ENCODE measurements at places on chromosomes 6 and 20. TPM values are rescaled to one million over a fixed set of nuclear protein-coding genes. Genes with fewer than 3 reads are reported as not detected.

DNA sequence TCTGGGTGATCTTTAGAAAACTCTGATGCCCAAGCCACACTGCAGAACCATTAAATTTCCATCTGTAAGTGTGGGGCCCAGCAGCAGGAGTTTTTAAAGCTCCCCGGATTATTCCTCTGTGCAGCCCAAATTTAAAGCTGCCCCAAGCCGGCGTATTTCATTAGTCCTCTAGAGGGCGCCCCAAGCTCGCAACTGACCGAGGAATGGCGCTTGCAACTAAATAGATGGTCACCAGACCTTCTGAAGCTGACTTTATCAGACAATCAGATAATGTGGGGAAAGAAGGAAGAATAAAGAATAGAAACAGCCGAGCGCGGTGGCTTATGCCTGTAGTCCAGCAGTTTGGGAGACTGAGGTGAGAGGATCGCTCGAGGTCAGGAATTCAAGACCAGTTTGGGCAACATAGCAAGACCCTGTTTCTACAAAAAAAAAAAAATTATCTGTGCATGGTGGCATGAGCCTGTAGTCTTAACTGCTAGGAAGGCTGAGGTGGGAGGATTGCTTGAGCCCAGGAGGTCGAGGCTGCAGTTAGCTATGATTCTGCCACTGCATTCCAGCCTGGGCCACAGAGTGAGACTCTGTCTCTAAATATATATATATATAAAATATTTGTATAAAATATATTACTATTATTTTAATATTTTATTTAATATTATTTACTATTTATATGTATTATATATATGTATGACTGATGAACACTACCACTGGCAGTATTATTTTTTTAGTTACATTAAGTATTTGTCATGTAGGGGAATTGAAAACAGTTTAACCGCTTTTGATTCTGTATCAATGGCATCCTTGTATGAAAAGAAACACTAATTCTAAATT lies 56.0 kb downstream of the OTOR start:
- DNase-seq, result no peak
- H3K36me3 ChIP-seq, result no peaks in the 10 kb centered on the region
- H3K4me3 ChIP-seq, result no peak overlapping the region
- H3K27ac ChIP-seq, result no peak overlapping the region

GRCh38 chr6:166970776-166971175 lies 14.4 kb upstream of the RNASET2 start:
- no peaks in the 10 kb centered on the region for H3K27me3 ChIP-seq
- H3K4me1 ChIP-seq, result no peaks in the 10 kb centered on the region
- H3K4me3 ChIP-seq, result no peak overlapping the region
- no peak overlapping the region for H3K27ac ChIP-seq
- H3K36me3 ChIP-seq, result no peaks in the 10 kb centered on the region

- H3K36me3 ChIP-seq, result no peaks in the 10 kb centered on the region
- no peaks in the 10 kb centered on the region for H3K4me1 ChIP-seq
- no peak overlapping the region for H3K27ac ChIP-seq
- no peak overlapping the region for H3K4me3 ChIP-seq
These were observed 370.1 kb downstream of the ADGRB3 start for GRCh38 chr6:69005199-69005598.

GRCh38 chr20:40979247-40979646 lies 49.4 kb upstream of the TOP1 start:
- no peaks in the 10 kb centered on the region for H3K36me3 ChIP-seq
- H3K4me3 ChIP-seq, result no peak overlapping the region
- DNase-seq, result no peak
- H3K27ac ChIP-seq, result no peak overlapping the region
- no peaks in the 10 kb centered on the region for H3K4me1 ChIP-seq
- H3K27me3 ChIP-seq, result no peaks in the 10 kb centered on the region

GRCh38 chr20:227439-228105 lies 514 bp downstream of the DEFB129 start:
- no peak overlapping the region for H3K27ac ChIP-seq
- H3K27me3 ChIP-seq, result no peaks in the 10 kb centered on the region
- H3K4me3 ChIP-seq, result no peak overlapping the region
- no peaks in the 10 kb centered on the region for H3K36me3 ChIP-seq
- DNase-seq, result no peak

DNA sequence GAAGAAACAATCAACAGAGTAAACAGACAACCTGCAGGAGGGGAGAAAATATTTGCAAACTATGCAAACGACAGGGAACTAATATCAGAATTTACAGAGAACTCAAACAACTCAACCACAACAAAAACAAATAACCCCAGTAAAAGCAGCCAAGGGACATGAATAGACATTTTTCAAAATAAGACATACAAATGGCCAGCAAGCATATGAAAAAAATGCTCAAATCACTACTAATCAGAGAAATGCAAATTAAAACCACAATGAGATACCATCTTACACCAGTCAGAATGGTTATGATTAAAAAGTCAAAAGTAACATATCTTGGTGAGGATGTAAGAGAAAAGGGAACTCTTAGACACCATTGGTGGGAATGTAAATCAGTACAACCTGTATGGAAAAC lies 215.0 kb downstream of the THBS2 start:
- H3K36me3 ChIP-seq, result no peaks in the 10 kb centered on the region
- no peak overlapping the region for H3K27ac ChIP-seq
- H3K4me3 ChIP-seq, result no peak overlapping the region
- H3K27me3 ChIP-seq, result no peaks in the 10 kb centered on the region
- no peak for DNase-seq

DNA sequence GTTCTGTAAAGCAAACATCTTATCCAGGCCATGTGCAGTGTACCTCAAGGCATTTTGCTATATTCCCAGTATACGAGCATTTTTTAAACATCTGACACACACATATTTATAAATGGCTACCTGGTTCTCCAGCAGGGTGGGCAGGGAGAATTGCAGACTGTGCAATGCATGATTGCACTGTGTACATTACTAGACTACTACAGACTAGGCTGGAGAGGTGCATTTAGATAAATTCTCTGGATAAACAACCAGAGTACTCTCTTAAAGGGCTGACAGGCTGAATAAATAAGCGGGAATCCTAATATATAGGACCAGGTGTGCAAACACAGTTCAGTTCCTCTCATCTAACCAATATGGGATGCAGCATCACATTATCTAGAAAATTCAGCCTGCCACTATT lies 428.3 kb upstream of the ARID1B start:
- H3K4me1 ChIP-seq, result no peaks in the 10 kb centered on the region
- H3K27ac ChIP-seq, result no peak overlapping the region
- no peaks in the 10 kb centered on the region for H3K36me3 ChIP-seq
- H3K4me3 ChIP-seq, result no peak overlapping the region

- no peaks in the 10 kb centered on the region for H3K27me3 ChIP-seq
- no peak overlapping the region for H3K4me3 ChIP-seq
- no peaks in the 10 kb centered on the region for H3K36me3 ChIP-seq
- no peak for DNase-seq
- no peaks in the 10 kb centered on the region for H3K4me1 ChIP-seq
These were observed 41.7 kb upstream of the IL17A start for GRCh38 chr6:52144196-52145076.

GRCh38 chr6:72639920-72640614 lies 18.2 kb downstream of the KCNQ5 start:
- no peak overlapping the region for H3K4me3 ChIP-seq
- no peaks in the 10 kb centered on the region for H3K27me3 ChIP-seq
- no peaks in the 10 kb centered on the region for H3K36me3 ChIP-seq
- no peak for DNase-seq
- H3K27ac ChIP-seq, result no peak overlapping the region
- no peaks in the 10 kb centered on the region for H3K4me1 ChIP-seq

DNA sequence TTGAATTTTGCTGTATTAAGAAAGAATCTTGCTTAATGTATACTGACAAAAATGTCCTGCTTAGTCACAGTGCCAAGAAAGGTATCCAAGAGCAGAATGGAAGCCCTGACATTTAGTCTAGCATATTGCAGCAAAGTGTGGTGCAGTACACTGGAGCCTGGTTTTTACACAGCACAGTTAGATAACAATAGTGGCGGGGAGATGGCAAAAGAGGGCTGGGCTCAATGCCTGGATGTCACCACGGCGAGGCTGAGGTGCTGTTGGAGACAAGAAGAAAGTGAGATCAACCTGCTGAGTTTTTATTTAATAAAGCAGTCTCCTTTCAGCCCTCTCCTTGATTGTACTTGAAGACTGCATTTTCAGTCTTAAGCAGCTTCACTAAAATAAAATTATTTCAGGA lies 426.0 kb downstream of the LMBRD1 start:
- no peaks in the 10 kb centered on the region for H3K27me3 ChIP-seq
- no peaks in the 10 kb centered on the region for H3K4me1 ChIP-seq
- no peak overlapping the region for H3K4me3 ChIP-seq
- no peaks in the 10 kb centered on the region for H3K36me3 ChIP-seq

GRCh38 chr6:25138233-25138933 lies 140.8 kb upstream of the CARMIL1 start:
- peaks cover 3% of the 10 kb centered on the region for H3K4me1 ChIP-seq
- no peaks in the 10 kb centered on the region for H3K27me3 ChIP-seq
- no peaks in the 10 kb centered on the region for H3K36me3 ChIP-seq
- H3K4me3 ChIP-seq, result peak overlapping the region; percentile 39
- H3K27ac ChIP-seq, result peak overlapping the region; percentile 87

DNA sequence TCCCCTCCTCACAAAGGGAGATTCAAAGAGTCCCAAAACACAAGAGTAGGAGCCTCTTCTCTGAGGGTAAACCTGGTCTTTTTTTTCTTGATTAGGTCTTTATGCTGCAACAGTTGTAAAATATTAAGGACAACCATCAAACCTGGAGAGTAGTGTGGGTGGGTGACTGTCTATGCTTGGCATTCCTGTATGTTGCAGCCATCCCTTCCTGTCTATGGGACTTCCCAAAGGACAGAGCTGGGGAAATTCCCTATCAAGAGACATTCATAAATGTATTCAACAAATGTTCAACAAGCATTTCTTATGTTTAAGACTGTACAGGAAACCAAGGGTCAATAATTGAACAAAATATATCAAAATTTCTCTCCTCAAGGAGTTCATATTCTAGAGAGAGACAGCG lies 5.5 kb downstream of the BTN2A2 start:
- H3K27ac ChIP-seq, result no peak overlapping the region
- H3K36me3 ChIP-seq, result no peaks in the 10 kb centered on the region
- H3K4me3 ChIP-seq, result no peak overlapping the region
- no peaks in the 10 kb centered on the region for H3K4me1 ChIP-seq
- no peaks in the 10 kb centered on the region for H3K27me3 ChIP-seq

DNA sequence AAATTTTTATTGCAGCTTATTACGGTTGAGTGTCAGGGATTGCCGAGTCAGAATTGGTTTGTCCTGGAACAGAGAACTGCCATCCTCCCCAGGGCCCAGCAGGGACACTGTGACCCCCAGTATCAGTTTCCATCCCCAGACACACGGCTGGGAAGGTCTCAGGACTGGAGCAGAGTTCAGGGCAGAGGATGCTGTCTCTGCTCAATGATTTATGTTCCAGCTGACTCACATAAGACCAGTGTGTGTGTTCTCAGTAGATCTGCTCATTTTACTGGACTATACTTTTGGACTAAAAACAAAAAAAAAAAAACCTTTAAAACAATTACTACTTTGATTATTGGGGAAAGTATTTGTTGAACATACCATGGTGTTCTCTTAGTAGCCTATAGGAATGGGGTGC lies 44.2 kb downstream of the FNDC1 start:
- H3K4me3 ChIP-seq, result no peak overlapping the region
- H3K27me3 ChIP-seq, result no peaks in the 10 kb centered on the region
- H3K4me1 ChIP-seq, result no peaks in the 10 kb centered on the region
- no peaks in the 10 kb centered on the region for H3K36me3 ChIP-seq
- H3K27ac ChIP-seq, result no peak overlapping the region
- DNase-seq, result no peak

DNA sequence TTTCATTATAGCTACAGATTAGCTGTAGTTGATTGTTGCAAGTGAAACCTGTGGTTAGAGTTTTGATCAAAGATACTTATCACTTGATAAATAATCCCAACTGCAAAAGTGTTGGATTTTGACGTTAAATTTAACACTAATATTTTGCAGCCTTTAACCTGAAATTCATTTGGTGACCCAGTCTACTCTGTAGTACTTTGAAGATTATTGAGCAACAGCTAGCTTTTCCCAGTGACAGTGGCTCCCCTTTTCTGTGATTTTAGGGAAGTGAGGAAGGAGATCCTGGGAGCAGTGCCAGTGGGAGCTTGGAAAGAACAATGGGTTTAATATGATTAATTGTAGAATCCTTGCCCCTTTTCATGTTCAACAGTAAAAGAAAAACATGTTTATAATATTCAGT lies 76.9 kb downstream of the NCOA3 start:
- peak overlapping the region; percentile 45 for H3K27ac ChIP-seq
- H3K27me3 ChIP-seq, result no peaks in the 10 kb centered on the region
- no peak for DNase-seq
- no peak overlapping the region for H3K4me3 ChIP-seq
- no peaks in the 10 kb centered on the region for H3K36me3 ChIP-seq
- peaks cover 27% of the 10 kb centered on the region for H3K4me1 ChIP-seq

DNA sequence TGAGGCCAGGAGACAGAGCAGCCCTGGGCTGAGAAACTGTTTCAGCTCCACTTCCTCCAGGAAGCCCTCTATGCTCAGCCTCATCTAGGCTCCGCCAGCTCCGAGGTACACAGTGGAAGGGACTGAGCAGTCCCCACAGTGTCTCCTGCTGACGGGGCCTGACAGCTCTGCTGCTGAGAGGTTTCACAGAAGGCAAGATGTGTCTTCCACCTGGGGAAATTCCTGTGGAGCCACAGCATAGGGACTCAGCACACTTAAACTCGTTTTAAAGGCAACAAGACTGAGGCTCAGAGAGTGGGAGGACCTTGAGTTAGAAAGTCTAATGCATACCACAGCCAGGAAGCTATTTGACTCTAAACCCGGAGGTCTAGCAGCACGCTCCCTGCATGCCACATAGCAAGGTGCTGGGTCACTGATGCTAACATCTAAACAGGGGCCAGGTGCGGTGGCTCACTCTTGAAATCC lies 6.8 kb downstream of the ADA start:
- H3K27ac ChIP-seq, result peak overlapping the region; percentile 71
- no peak for DNase-seq
- H3K27me3 ChIP-seq, result no peaks in the 10 kb centered on the region
- H3K4me3 ChIP-seq, result no peak overlapping the region
- H3K4me1 ChIP-seq, result peaks cover 4% of the 10 kb centered on the region
- no peaks in the 10 kb centered on the region for H3K36me3 ChIP-seq

ANGPT4 gene
- 0.66 TPM for total RNA-seq

OR12D3 gene
- total RNA-seq, result not detected

CST2 gene
- not detected for total RNA-seq

VIP gene
- 0.48 TPM for total RNA-seq

CTAGE9 gene
- not detected for total RNA-seq

HDAC2 gene
- 66.5 TPM for total RNA-seq

SLC13A3 gene
- total RNA-seq, result 1.6 TPM

DEFB132 gene
- 0.96 TPM for total RNA-seq

OR2B6 gene
- not detected for total RNA-seq

ZBP1 gene
- 0.73 TPM for total RNA-seq
